Right hindlimb (tissue), 1 donor: ENCODE measurements at places on chromosomes 11 and 22.
A peak's percentile ranks its signal among the peaks of the same experiment; 100 is the strongest.

GRCh38 chr11:122799406-122800105, 38.7 kb upstream of the CRTAM start:
- DNase-seq = no peak

GRCh38 chr11:117551761-117552343, 224.2 kb downstream of the CEP164 start:
- no peak for DNase-seq

- no peak for DNase-seq
Observed at GRCh38 chr11:130000552-130001176, 2.0 kb downstream of the PRDM10 start.

DNA sequence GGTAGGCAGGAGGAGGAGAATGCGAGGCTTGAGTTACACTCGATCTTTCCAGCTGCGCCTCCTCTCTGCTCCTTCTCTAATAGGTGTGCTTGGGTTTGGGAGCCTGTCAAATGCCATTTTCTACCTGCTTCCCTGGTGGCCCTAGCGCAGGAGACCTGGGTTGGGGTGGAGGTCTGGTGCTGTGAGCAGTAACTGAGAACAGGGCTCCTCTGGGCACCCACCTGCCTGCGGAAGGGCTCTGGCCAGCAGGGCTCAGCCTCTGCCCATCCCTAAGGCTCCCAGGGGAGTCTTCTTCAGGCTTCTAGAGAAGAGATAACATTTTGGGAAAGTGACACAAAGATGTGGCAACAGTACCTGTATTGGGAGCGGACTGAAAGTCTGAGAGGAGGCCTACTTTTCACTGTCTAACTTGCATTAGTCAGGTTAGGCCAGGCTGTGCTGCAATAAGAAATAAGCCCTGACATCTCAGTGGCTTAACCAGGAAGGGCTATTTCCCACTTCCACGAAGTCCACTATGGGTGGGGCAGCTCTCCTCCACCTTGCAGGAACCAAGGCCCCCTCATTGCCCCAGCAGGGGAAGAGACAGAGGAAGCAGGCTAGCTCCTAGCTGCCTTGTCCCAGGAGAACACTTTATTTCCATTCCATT, 7.7 kb upstream of the LTO1 start:
- no peak for DNase-seq

- no peak for DNase-seq
Observed at GRCh38 chr11:87597725-87598124, 560.0 kb downstream of the TMEM135 start.

GRCh38 chr22:39446239-39446721, 10.5 kb upstream of the MGAT3 start:
- DNase-seq = no peak

GRCh38 chr11:8296038-8296649, 32.5 kb upstream of the LMO1 start:
- DNase-seq = no peak

GRCh38 chr22:28222976-28223745, 304.1 kb upstream of the PITPNB start:
- peak; percentile 47 for DNase-seq

DNA sequence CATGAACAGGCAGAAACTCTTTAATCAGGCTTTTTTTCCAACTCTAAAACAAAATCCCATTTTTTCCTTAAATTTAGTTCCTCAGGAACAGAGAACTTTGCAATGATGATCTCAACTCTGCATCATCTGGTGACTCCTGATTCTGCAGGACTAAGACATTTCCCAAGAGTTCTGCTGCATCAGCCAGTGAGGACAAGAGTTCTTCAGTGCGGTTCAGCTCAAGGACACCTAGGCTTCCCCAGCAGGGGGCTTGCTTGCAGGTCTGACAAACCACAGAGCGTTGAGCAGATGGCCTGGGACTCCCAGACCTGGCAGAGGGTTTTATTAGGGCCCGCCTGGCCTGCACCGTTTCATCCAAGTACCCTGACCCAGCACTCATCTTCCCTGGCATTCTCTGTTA, 6.4 kb downstream of the CDCA5 start:
- no peak for DNase-seq

GRCh38 chr11:33160587-33160986, 693 bp downstream of the CSTF3 start:
- DNase-seq = no peak

DNA sequence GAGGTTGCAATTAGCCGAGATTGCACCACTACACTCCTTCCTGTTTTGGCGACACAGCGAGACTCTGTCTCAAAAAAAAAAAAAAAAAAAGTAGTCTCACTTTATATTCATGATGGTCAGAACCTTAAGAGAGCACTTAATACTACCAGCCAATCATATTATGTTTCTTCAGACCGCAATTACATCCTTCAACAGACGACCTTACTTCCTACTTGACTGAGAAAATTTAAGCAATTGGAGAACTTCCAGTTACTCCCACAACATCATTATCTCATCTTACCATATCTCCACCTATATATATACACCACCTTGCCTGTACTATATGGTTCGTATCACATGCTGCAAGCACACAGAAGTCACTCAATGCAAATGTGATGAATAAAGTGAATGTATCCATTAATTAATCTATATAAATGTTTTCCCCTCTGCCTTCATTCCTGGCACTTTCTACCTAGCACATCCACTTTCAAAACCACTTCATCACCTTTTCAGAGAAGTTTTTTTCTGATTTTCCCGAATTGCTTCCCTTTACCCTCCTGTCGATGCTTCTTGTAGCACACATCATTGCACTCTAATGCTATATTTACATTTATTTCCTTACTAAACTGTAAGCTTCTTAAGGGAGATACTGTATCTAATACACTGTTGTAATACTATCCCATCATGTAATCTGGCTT, 13.8 kb downstream of the ATP5MG start:
- no peak for DNase-seq

GRCh38 chr11:69231466-69232018, 62.4 kb upstream of the MYEOV start:
- DNase-seq = no peak

DNA sequence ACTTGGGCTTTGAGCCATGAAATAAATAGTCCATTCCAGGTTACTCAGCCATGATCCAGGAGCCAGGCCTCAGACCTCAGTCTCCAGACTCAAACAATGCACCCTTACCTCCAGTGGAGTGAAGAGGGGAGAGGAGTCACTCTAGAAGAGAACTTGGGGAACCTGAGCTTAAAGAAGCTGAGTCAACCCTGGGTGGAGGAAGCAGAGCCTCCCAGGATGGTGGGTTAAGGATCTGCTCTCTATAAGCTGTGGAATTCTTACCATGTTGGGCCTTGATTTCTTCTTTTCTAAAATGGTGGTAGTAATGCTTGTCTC, 113.2 kb downstream of the NECTIN1 start:
- no peak for DNase-seq

- no peak for DNase-seq
Observed at GRCh38 chr22:33932997-33933396, 12.7 kb upstream of the LARGE1 start.

GRCh38 chr11:43285826-43286225, 26.0 kb upstream of the API5 start:
- no peak for DNase-seq

DNA sequence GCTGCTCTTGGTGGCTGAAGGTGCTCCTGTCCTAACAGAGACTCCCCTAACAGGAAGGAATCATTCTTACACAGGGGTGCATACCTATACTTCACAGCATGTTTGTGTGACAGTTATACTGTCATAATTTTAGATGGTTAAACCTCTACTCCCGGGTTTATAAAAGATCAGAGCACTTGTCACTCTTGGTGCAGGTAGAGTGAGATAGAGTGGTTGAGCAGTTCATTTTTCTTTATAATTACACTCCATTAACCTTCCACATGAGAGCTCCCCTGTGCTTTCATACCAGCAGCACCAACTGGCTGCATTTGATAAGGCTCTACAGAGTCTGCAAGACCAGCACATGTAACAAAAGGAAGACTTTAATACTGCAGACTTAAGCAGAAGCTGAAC, 72.9 kb downstream of the LARGE2 start:
- DNase-seq = no peak
